ENCODE measurements at places on chromosomes 5 and 9.

- no peak for DNase-seq
These were observed 452.2 kb downstream of the KDM4C start for GRCh38 chr9:7209990-7210389.

DNA sequence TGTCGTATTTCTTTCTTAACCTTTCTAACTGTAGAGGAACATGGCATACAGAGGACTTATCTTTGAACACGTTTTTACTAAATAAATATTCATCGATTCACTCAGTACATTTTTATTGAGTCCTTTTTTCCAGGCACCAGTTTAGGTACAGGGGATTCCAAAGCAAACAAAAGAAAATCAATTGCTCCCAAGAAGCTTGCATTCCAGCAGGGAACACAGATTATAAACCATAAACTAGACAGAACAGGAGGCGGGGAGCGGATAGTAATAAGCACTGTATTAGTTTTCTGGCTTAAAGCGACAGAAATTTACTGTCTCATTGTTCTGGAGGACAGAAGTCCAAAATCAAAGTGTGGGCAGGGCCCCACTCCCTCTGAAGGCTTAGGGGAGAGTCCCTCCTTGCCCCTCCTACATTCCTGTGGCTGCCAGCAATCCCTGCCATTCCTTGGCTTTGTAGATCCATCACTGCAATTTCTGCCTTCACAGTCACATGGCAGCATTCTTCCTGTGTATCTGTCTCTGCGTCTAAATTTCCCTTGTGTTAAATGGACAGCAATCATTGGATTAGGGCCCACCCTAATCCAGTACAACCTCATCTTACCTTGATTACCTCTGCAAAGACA is 115.5 kb downstream of the COL23A1 start:
- no peak for DNase-seq

DNA sequence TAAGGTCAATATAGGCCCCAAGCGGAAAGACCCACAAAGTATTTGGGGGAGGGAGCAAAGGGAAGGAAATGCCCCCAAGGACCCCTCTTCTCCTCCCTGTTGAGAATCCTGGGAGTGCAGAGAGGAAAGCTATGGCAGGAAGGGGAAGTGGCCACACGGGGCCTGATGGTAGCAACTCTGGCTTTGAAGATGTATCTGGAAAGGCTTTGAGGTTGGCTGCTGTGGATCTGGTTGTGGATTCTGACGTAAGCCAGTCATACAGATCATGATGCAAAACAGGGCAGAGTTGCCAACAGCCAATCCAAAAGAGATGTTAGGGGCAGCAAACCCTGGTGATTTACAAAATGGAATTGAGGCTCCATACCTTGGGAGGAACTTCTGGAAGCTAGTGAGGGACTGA is 108.8 kb downstream of the PRKACG start:
- DNase-seq = no peak

- no peak for DNase-seq
These were observed 174.7 kb upstream of the PPP1R2B start for GRCh38 chr5:156675395-156675794.

- no peak for DNase-seq
These were observed 32.2 kb upstream of the CDH18 start for GRCh38 chr5:20020247-20020646.

DNA sequence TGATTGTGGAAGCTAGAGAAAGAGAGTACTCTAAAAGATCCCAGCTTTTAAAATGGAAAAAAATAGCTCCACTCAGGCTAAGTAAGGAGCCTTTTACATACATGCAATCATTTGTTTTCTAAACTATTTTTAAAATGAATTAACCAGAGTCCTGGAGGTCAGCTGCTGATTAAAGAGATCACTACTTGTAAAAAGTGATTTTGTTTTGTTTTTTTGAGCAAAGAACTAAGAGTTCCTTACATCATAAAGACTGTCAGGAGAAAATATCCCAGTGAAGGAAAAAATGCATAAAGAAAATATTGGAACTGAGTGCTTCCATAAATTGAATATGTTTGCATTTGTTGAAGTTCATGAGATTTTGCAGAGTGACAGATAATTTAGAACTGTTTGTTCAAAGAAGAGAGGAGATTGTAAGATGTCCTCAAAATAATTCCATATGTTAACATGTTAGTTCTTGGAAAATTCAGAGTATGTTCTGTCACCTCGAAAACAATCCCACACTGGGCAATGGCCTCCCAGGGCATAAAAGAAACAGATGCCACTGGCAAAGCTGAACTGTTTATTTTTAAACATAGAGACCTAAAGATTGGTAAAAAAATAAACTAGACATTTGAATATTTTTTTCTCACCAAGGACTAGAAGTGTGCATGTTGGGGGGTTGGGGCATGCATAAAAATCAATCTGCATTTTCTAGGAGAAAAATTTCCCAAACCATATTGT is 264.7 kb downstream of the NPR3 start:
- DNase-seq = no peak

- DNase-seq = no peak
These were observed 5.9 kb upstream of the LARS1 start for GRCh38 chr5:146188358-146188757.

DNA sequence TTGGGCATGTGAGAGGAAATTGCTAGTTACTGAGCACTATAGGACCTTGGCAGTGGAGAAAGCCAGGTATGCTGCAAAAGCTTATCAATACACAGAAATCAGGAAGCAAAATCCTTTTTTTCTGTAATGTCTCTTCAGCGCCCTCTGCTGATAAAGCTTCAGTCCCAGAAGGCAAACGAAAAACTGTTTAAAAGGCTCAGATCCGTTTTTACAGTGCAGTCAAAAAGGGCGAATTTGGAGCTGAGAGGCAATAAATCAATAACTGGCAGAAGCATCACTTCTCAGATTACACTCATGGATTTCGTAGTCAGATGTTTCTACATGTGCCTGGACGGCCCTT is 1.1 kb upstream of the MAN2A1 start:
- peak; percentile 30 for DNase-seq

All from activated CD4-positive, alpha-beta memory T cell treated with anti-CD3 and anti-CD28 coated beads for 36 hours (primary cell).